ENCODE measurements at places on chromosomes 16 and 17.

DNA sequence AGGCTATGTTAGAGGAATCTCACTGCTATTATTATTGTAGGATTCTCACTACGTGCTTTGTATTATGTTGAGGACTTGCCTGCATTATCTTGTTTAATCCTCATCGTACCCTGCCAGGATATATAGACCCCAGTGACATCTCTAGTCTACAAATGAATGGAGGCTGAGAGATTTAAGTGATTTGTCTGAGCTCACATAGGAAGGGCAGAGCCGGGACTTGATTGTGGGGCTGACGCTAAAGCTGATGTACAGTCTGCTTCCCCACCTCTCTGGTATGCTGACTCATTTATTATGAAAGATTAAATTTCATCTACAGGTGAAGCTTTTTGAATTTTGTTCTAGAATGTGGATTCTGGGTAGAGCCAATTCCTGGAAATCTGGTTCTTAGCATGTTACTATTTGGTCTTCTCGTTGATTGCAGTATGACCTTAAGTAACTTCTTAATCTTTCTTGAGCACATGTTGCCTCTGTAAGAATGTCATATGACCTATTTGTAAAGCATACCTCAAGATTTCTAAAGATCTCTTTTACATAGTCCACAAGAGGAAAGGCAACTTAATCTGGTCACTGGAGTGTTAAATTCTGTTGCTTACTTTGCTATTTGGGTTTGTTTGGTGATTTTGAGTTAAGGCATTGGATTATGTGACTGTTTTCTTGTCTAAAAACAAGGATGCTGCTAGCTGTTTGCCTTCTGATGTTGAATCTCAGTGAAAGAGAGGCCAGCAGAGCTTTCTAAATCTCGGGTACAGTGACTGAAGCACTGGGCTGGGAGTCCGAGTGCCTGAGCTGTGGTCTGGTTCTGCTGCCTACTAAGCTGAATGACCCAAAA lies 12.4 kb downstream of the METTL9 start:
- no peak for DNase-seq

DNA sequence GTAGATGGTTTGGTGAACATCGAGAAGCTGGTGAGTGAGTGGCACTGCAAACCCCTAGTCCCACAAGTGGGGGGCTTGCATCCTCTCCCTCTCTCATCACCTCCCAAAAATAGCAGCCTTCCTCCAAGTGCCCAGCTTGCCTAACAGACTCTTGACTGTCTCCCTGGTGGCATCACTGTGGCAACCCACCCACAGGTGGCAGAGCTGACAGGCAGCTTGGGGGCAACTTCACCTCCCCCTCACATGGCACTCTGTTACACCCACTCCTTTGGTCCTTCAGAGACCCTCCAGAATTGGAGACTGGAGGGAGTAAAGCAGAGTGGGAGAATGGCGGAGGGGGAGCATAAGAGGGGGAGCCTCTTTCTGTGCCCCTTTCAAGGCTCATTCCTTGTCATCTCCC lies 15.7 kb downstream of the RAPGEFL1 start:
- DNase-seq = no peak

- no peak for DNase-seq
Measured at GRCh38 chr16:30736995-30737793, 11.0 kb upstream of the PHKG2 start.

GRCh38 chr16:48091117-48091516 lies 64.7 kb downstream of the ABCC12 start:
- no peak for DNase-seq

DNA sequence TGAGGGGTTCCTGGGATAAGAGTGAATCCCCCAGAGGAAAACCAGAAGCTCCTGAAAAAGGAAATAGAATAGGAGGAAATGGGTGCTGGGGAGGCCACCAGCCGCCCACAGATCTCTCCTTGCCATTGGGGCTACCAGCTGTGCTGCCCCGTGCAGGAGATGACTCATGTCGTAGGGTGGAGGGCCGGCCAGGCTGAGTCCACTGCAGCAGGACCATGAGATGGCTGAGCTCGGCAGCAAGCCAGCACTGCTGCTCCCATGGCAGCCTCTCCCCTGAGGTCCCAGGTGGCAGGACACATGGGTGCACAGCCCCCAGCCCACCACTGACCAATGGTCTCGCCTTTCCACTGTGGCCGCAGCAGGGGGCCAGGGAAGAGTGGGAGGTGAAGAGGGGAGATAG lies 95.5 kb downstream of the GNAO1 start:
- no peak for DNase-seq

DNA sequence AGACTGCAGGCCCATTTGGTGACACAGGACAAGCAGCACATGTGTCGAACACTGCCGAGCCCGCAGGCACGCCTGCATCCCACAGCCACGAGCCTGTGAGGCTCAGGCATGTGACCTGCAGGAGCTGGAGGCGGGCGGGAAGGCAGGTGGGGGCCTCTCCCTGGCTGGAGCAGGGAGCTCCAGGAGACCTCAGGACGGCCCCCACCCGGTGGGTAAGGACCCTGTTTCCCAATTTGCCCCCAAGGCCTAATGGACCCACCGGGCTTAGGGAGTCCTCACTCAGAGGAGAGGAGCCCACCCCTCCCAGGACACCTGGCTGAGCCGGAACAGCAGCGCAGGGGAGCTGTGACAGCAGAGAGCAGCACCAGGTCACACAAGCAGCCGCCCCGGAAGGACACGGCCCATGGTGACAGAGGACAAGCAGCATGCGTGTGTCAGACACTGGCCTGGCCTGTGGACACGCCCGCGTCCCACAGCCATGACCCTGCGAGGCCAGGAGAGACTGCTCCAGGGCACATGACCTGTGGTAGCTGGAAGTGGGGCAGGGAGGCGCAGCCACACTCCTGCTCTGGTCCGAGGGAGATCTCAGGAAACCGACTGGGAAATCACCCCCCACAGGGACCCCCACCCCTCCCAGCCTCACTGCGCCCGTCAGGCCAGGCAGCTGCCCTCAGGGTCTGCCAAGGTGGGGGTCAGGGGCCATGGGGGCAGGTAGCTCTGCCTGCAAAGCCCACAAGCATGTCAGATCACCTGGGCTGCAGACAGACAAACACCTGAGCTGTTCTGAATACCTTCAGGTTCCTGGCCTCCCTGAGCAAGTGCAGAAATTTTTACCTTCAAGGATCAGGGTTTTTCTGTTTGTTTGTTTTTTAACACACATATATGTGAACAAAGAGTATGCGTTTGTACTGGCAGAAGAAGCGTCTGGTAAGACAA lies 2.4 kb downstream of the SPSB3 start:
- no peak for DNase-seq

DNA sequence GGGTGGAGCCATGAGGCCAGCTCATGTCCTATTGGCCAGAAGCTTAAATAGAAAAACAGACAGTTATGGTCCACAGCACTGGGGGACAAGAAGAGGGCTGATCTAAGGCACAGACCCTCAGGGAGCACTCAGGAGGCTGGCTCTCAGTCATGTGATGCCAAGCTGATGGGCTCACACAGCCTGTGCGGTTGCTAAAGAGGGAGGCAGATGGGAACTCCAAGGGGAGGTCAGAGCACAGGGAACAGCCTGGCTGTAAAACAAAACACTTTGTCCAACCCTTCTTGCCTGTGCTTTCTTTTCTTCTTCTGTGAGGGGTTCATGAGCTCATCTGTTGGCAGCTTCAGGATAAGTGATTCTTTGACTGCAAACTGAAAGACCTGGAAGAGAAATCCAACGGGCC lies 27.2 kb downstream of the CNTNAP1 start:
- no peak for DNase-seq

DNA sequence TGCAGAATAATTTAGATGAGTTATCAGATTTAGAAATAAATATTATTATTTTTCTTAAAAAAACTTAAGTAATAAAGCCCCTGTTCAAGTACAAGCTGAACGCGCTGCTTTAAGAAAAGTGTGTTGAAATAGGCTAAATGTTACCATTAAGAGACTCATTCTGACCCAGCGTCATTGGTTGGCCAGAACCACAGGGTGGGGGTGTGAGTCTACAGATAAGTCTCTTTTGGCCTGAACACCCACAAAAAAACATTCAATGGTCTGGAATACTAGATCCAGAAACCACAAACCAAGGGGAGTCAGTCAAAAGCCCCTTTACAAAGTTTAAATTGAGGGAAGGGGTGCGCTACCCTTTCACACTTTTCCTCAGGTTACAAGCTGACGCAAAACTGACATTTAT lies 776.1 kb downstream of the KCNJ2 start:
- DNase-seq = no peak

- DNase-seq = no peak
Measured at GRCh38 chr17:901964-902363, 77.6 kb downstream of the NXN start.

DNA sequence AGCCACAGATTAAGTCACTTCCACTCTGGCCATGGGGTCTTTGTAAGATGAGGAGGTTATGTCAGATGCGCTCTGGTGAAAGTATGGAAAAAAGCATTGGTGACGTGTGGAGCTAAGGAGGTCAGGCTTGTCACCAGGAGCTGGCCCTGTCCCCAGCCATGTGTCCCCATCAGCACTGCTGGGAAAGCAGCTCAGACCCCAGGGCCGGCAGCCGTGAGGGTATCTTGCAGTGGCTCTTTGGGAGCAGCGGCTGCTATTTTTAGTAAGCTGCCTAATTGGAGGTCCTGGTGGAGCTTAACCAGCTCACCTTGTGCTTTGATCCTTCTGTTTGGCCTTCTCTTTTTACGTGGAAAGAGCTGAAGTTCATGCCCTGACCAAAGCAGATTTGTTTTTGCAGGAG lies 60.9 kb downstream of the MPRIP start:
- no peak for DNase-seq

DNA sequence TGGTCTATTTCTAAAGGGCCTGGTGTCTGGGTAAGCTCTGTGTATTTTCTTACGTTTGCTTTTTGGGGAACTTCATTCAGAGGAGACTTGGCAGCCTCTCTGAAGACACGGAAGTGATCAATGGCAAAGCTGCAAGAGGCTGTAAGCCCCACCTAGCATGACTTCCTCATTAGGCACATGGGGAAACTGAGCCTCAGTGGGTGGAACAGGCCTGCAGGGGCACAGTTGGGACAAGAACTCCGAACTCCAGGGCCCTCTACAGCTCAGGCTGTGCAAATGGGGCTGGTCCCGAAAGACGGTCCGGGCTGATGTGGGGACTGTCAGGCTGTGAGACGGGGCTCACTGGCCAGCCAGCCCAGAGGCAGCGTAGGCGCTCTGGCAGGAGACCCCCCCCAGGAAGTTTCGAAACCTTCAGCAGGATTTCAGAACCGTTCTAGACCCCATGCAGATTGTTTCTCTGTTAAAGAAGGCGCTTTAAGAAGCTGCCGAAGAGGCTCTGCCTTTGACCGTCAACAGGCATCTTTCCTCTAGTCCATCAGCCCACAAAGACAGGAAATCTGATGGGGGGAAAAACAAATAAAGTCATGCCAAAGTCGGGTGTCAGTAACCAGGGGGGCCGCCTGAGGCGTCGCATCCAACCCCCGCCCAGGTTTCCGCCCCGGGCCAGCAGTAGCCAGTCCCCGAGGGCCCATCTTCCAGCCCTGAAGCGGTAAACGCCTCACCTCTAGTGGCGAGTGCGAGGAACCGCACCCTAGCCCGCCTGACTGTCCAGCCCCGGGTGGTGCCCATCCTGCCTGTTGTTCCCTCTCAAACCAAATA lies 79.8 kb upstream of the TBC1D3K start:
- DNase-seq = peak; percentile 70

DNA sequence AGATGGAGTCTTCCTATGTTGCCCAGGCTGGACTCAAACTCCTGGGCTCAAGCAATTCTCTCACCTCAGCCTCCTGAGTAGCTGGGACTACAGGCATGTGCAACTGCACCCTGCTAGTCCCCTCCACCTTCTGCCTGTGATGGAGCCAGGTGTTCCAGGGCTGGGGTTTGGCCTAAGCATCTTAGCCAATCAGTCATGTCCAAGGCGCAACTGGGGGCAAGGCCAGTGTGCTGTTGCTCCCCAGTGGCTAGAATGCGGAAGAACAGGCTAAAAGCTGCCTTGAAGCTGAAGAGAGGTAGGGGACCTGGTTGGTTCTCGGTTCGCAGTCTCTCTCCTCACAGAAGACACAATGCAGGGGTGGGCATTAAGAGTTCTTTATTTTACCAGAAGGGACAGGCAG lies 18.6 kb downstream of the FLOT2 start:
- peak; percentile 32 for DNase-seq

- no peak for DNase-seq
Measured at GRCh38 chr17:11899537-11899942, 97.7 kb downstream of the ZNF18 start.

DNA sequence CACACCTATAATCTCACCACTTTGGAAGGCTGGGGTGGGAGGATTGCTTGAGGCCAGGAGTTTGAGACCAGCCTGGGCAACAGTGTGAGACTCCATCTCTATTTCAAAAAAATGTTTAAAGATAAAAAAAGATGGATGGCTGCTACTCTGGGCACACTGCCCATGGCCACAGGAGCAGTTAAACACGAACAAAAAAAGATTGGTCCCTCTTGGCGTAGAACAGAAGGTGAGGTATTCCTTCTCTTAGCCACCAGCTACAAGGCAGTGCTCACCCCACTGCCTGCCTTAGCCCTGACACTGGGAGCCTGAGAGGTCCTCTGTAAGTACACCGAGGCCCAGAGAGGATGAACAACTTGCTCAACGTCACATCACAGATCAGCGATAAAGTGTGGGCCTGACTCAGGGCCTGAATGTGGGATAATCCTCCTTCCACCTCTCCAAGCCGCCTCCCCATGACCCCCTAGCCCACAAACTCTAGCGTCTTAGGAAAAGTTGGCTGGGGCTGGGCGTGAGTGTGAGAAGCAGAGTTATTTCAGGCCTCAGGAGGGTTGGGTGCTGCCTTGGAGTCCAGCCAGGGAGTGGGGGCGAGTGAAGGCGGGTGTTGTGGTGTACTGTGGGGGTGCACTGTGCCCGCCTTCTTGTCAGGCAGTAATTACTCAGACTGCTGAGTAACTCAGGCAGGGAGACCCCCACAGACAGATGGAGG lies 2.3 kb upstream of the DPH1 start:
- DNase-seq = no peak

GRCh38 chr17:34166352-34166751 lies 88.7 kb upstream of the CCL2 start:
- no peak for DNase-seq

DNA sequence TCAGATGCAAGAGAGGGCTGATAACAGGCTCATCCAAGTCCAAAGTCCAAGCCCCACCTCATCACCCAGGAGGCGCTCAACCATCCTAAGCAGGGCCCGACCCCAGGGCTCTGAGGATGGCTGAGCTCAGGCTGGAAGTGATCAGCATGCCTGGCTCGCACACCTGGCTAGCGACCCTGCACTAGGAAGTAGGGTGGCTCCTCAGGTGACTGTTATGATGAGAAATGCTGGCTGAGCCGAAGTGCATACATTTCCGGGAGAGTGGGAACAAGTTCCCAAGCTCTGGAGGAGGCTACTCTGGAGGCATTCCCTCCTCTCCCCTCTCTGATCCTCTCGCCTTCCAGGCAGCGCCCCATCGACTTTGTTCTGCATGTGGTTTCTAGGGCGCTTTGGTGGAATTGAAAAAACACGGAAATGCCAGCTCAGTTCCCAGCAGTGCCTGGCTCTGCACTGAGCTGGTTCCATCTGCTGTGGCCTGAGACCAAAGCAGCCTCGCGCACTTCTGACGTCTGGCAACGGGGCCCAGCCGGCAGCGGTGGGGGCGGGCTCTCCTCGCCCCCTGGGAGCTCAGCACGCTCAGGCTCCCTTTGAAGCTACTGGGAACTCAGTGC lies 130.3 kb downstream of the IRF8 start:
- no peak for DNase-seq

Measured in HEK293T (cell line).